D341Med (cell line): ENCODE measurements at places on chromosomes 2 and 18.

DNA sequence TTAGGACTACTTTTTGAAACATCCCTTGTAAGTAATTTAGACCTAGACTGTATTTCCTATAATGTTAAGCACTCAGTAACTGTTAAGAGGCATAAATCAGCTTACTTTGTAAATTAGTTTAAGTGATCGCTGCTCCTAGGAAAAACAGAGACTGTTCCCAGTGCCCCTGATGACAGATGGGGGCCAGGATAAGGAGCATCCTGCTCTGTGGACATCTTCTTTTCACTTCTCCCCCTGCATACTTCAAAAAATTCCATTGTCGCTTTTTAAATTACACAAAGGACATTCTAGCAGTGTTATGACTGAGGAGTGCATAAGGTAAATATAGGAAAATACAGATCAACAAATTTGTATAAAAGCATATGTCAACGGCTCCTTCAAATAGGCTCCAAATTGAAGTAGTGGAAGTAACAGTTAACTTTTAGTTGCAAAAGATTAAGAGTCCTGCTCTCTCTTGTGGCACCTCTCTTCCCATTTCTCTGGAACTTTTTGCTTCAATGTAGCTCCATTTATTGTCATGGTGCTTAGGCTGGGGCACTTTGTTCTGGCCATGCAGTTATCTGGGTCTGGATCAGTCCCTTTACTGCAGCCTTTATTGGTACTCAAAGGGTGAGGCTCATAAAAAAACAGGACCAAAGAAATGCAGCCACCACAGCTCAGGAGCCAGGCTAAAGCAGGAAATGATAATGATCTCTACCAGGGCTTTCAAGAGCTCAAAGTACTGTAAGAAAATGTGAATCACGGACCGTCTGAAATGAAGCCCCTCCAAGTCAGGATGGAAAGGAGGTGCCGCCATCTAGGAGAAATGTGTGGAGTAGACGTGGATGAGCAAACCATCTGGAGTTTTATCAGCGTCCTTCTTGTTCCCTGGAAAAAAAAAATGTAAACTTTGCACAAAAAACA lies 162.1 kb upstream of the ZNF516 start:
- DNase-seq = peak; percentile 68

DNA sequence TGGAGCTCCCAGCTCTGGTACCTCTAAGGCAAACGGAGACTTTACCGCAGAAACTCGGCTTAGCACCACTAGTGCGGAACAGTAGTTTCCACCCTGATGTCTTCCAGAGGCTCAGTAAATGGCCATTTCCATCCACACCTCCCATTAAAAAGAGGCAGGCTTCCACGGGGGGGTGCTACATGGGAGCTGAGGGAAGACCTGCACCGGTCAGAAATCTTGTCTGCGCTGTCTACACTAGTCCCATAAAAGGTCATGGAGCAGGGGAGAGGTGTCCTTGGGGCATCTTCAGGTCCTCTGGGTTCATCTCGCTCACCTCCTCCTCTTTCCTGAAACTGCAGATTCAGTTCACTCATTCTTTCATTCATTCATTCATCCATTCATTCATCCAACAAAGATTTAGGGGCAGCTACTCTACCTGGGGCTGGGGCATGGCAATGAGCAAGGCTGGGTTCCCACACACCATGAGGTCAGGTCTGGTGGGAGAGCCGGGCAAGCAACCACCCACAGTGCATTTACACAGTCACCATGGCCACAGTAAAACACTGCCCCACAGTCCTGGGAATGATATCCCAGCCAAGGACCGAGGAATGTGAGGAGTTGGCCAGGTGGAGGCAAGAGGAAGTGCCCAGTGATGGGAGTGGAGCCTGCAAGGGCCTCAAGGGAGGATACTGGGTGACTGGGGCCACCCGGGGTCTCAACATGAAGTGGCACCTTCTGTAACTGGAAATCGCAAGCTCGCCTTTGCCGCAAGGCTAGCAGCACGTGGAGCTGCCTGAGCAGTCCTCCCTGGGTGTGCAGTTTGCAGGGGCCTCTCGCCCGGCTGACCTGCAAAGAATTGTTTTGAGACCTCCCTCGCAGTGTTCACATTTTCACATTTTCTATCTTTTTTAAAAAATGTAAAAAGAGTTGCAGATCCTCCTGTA lies 180.2 kb upstream of the RAB6C start:
- no peak for DNase-seq

GRCh38 chr2:177603181-177603580 lies 210.6 kb downstream of the AGPS start:
- DNase-seq = no peak

GRCh38 chr2:187554011-187554703 lies at the start of gene TFPI:
Gene TFPI, minus strand, starts transcription at chr2:187554435. Its CDS starts 50,667 bp downstream, at chr2:187503768.
- DNase-seq = no peak

DNA sequence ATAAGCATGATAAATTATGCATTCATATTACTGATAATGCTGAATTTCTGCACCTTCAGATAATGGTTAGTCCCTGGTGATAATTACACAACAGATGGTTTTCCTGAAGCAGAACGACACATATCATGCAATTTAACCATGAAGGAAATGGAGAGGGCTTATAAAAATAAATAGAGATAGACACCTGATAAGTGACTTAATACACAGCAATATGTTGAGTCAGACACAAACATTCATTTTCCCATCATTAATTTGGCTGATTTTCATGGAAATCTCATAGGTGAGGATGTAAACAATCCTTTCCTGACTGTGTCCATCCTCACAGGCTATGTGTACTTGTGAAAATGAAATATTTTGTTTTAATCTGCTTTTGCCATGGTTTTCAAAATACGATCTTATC lies 36.9 kb upstream of the DSEL start:
- DNase-seq = no peak

DNA sequence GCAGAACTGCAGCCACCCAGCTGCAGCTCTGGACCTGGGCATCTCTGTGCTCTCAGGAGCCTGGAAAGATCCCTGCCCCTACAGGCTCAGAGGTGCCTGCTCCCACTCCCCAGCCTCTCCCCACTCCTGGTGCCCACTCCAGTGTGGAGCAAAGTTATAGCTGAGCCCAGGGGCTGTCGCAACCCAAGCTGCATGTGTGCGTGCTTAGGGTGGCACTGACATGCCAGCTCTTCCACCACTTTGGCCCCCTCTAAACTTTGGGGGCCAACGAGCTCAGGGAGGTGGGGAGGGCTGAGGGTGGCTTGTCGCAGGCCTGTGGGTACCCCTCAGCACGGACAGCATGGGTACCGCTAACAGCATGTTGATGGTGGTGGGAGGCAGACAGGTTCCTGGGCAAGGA lies 126.3 kb upstream of the FHL2 start:
- DNase-seq = no peak

- no peak for DNase-seq
Observed at GRCh38 chr2:12847694-12848575, 131.2 kb downstream of the TRIB2 start.
